IPS DF 19.7 (cell line): ENCODE measurements at places on chromosomes 3 and 15.
A peak's percentile ranks its signal among the peaks of the same experiment; 100 is the strongest.

GRCh38 chr15:98330258-98330657, 318.1 kb upstream of the IGF1R start:
- DNase-seq: no peak

DNA sequence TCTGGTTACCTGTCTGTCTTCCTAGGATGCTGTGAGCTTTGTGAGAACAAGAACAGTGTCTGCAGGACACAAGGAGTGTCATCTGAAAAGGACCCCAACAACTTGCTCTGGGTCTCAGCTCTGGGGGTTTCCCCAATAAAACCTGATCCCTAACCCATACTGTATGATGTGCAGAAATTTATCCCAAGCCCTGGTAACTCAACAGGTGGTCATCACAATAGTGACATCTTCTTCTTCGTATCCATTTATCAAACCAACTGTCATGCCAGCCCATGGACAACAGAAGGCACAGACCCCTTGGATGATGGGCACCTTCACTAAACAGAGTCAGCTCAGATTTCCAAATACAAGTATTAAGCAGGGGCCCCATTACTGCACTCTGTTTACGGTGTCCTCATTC, 127.5 kb downstream of the UACA start:
- DNase-seq: no peak

GRCh38 chr3:99854756-99855298, 37.2 kb downstream of the CMSS1 start:
- DNase-seq: no peak

DNA sequence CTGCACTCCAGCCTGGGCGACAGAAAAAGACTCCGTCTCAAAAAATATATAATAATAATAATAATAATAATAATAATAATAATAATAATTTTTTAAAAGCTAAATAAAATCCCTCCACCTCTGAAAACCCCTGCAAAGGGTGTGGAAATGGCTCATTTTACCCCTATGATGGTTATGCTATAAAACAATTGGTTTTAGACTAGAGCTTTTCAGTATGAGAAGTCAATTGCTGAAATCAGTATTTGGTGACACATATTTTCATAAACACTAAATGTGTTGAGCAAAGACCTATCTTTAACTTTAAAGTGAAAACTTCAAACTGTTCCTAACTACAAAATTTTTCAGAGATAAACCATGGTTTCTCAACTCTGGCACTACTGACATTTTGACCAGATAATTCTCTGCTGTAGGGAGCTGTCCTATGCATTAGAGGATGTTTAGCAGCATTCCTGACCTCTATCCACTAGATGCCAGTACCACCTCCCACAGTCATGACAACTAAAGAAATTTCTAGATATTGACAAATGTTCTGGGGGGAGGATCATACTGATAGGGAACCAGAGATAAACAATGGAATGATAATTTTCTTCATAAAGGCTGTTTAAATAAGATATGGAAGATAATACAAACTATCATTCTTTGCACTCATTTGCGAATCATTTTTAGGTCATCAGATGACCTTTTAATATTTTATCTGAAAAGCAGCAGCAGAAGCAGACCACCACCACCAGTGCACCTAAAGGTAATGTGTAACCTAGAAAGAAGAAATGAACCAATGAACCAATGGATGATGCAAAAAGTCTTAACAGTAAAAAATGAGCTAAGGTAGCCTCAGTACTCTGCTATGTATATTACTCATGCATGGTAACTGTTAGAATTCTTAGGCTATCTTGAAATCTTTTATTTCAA, 13.8 kb downstream of the PTPN9 start:
- DNase-seq: no peak

DNA sequence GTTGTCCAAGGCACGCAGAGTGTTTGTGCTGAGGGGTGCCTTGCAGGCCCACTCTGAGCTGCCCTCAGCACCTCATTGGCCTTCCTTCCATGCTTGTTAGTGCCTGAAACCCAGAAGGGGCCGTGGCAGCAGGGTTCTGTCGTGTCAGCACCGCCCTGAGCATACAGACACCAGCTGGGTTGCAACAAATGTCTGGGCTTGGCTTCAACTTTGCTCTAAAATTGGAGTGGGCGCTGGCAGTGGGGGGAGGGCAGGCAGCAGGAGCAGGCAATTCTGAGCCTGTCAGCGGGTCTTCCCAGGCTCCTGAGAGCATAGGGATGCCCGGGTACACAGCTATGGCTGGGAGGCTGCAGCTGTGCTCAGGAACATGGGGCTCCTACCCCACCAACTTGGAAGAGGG, 464.3 kb downstream of the EPHA3 start:
- no peak for DNase-seq

DNA sequence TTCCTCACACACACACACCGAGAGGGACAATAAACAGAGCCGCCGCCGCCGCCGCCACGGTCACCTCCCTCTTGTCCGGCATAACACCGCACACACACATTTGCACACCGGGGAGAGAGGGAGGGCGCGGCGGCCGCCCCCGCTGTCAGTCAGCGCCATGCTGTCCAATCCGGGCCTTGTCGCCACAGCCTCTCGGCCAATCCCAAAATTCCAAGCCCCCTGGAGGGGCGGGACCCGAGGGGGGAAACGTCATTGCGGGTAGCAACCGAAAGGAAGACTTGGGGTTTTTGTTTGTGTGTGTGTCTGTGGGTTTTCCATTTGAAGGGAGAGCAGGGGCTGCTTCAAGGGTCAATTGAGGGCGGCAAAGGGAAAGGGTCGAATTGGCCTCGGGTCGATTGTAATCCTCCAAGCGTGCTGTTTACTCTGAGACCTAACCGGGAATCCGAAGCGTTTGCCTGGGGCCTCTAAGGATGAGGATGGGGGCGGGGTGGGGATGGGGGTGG, at the start of gene TOP2B:
TOP2B (minus strand) TSS at position 96 of the 503 bp plus-strand sequence. CDS start 610 bp downstream, outside the sequence.
- DNase-seq: peak; percentile 84

DNA sequence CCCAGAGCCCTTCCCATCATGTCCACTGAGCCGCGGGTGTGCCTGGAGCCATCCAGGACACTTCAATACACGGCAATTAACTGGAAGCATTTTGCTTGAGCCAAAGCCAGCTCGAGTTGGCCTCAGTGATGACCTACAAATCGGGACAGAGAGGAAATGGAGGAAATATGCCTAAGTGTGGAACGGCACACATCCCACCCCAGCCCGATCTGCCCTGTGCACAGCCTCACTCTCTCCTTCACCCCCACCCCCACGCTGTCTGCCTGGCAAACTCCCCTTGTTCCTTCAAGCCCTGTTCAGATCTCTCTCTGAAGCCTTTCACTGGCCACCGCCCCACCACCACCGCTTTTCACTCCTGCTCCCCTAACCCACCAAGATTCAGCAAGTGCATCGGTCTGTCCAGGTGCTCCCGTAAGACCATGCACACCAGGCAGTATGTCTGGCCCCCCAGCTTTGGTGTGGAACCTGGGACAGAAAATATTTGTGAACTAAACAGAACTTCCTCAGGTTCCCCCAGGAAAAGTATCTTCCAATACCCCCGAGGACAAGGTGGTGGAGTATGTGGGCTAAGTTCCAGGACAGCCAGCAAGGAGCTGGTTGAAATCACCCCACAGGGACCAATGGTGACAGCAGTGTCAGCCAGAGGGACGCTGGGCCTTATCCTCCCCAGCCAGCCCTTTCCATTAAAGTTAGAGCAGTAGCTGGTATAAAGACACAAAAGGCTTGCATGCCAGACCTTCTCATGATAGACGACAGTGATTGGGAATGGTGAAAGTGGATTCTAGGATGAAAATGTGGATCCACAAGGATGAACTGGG, 83.7 kb downstream of the VGLL4 start:
- no peak for DNase-seq

- no peak for DNase-seq
These were observed 269.4 kb upstream of the TTC14 start for GRCh38 chr3:180332608-180333007.

DNA sequence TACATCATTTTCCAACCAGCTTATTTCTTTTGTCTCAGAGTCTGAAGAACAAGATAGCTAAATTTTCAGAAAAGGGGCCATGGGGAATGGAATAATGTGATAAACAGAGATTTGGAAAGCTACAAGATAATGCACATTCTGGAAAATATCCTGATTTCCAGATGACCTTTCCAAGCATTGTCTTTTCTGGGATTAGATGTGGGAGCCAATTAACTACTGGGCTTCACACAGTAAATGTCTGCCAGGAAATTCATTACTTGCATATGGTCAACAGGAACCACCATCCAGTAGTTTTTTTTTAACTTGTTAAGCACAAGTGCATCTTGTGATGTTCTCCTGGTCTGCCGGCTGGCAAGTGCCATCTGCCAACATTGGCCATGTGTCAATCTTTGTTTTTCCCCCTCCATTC, 131.1 kb upstream of the BFSP2 start:
- DNase-seq: no peak
